Regular cardiac myocyte (primary cell): ENCODE measurements at places on chromosomes 5 and 9. TPM values are rescaled to one million over a fixed set of nuclear protein-coding genes. Genes with fewer than 3 reads are reported as not detected.

The NR5A1 gene
- total RNA-seq = under 0.01 TPM in 1 of 2 replicates, not detected in the other

The GADD45G gene
- total RNA-seq = 0.38 and 0.56 TPM in 2 replicates

The SLC2A6 gene
- 11.3 and 21.1 TPM in 2 replicates for total RNA-seq

The PCDHAC1 gene
- under 0.01 and 0.56 TPM in 2 replicates for total RNA-seq

The SGTB gene
- total RNA-seq = 20.6 and 33.0 TPM in 2 replicates

The SLC28A3 gene
- 0.58 and 1.1 TPM in 2 replicates for total RNA-seq

The LHX3 gene
- total RNA-seq = under 0.01 TPM in 1 of 2 replicates, not detected in the other

The FLT4 gene
- 0.56 and 0.58 TPM in 2 replicates for total RNA-seq

The RNF145 gene
- 47.1 and 68.4 TPM in 2 replicates for total RNA-seq

The DMRT3 gene
- not detected in 2 replicates for total RNA-seq

The HAVCR2 gene
- total RNA-seq = under 0.01 and 0.56 TPM in 2 replicates
